T follicular helper cell (primary cell): ENCODE measurements at places on chromosomes 3 and 15.

GRCh38 chr3:3907023-3907422 lies 107.8 kb downstream of the LRRN1 start:
- no peak for DNase-seq

DNA sequence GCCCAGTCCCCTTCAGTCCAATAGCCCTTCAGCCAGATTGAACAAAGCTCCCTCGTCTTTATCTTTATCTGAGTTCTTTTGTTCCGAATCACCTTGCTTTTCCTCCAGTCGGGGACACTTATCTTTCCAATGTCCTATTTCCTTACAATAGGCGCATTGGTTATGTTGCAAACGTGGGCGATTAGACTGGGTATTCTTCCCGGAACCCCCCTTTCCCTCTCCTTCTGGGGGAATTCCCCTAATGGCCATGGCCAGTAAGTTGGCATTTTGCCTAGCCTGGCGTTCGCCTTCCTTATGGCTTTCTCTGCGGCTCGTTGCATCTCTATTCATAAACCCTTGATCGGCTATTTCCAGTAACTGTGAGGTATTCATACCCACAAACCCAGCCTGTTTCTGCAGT lies 82.2 kb upstream of the VEPH1 start:
- DNase-seq: no peak

- DNase-seq: no peak
Observed at GRCh38 chr15:77042955-77043920, 27.7 kb downstream of the TSPAN3 start.

GRCh38 chr3:124248471-124249028 lies 256.6 kb upstream of the ROPN1 start:
- no peak for DNase-seq

DNA sequence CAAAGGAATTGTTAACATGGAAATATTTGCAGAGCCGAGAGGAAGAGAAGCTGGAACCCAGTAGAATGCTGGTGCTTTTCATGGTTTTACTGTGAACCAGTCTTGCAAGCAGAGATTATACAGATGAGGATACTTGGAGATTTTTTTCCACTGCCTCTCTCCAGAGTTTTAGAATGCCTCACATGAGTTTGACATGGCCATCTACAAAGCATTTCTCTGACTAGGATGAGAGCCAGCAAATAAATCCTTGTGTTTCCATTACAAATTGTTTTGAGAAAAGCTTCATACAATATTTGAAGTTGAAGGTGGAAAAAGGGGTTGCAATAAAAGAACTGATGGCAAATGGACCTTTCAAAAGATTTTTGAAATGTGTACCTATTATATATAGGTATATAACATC lies 45.0 kb upstream of the GAP43 start:
- no peak for DNase-seq
